ENCODE measurements at places on chromosomes 5 and 9.

GRCh38 chr5:31232273-31232888, 38.9 kb downstream of the CDH6 start:
- peak; percentile 31 for DNase-seq

GRCh38 chr5:89168766-89169165, 285.8 kb upstream of the MEF2C start:
- DNase-seq, result no peak

GRCh38 chr5:44987026-44987425, 178.3 kb downstream of the MRPS30 start:
- DNase-seq, result no peak

DNA sequence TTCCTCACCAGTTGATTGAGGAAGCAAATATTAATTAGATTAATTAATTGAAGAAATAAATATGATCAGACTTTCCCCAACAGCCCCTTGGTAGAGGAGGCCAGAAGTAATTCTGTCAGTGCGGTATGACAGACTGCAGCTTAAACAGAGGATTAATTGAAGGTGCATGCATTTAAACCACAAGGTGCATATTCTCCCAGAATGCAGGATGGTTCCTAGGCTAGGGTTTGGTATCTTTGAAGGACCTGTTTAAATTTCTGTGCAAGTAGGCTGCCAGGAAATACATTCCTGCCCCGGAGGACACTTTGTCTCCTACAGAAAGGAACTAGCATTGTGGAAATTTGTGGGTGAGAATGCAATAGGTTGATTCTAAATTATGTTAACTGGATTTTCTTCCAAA, 50.5 kb upstream of the PALM2AKAP2 start:
- no peak for DNase-seq

DNA sequence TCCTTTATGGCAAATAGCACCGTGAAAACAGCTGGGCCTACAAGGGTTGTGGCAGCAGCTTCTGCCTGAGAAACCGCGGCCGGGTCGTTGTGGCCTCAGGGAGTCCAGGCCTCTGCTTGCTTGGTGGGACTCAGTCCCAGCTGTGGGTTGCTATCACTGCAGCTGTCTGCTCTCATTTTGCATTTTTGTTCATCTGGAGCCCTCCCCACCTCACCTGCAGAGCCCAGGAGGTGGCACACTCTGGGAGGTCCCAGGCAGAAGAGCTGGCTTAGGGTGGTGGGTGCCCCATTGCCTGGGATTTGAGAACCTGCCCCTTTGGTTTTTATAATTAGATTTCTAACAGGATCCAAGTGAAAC, 138.4 kb downstream of the GADD45G start:
- no peak for DNase-seq

- DNase-seq, result no peak
Observed at GRCh38 chr5:160787240-160787639, 64.8 kb downstream of the ATP10B start.

GRCh38 chr5:83589786-83590185, 118.2 kb downstream of the VCAN start:
- DNase-seq, result no peak

- DNase-seq, result no peak
Observed at GRCh38 chr5:132103969-132104391, 30.4 kb downstream of the CSF2 start.

- DNase-seq, result no peak
Observed at GRCh38 chr9:106668534-106668933, 194.4 kb upstream of the ZNF462 start.

GRCh38 chr5:93058309-93058708, 522.7 kb downstream of the NR2F1-AS1 start:
- DNase-seq, result peak; percentile 67

GRCh38 chr9:116447934-116448333, 239.2 kb upstream of the TRIM32 start:
- no peak for DNase-seq

DNA sequence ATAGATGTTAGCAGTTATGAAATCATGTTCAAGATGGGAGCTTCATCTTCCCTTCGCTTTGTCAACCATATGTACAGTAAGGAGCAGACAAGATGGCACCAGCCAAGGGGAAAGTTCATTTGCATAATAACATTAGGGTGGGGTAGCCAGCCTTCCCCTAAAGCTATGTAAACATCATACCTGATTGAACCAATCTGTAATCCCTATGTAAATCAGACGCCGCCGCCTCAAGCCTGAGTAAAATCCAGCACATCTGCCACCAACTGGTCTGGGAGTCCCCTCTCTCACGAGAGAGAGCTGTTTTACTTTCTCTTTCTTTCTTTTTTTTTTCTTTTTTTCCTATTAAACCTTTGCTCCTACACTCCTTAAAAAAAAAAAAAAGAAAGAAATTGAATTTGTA, 30.8 kb upstream of the REEP2 start:
- no peak for DNase-seq

GRCh38 chr5:916441-917293, 24.0 kb downstream of the TRIP13 start:
- DNase-seq, result no peak

DNA sequence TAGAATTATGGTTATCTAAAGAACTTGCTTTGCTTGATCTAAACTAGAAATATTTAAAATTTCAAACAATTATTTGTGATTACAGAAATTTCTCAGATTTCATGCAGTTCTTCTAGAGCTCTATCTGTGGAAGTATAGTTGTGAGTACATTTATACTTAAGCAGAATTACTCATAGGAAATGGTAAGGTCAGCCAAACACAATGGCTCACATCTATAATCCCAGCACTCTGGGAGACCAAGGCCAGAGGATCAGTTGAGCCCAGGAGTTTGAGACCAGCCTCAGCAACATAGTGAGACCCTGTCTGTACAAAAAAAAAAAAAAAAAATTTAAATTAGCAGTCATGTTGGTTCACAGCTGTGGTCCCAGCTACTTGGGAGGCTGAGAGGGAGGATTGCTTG, 71.0 kb downstream of the INVS start:
- no peak for DNase-seq

DNA sequence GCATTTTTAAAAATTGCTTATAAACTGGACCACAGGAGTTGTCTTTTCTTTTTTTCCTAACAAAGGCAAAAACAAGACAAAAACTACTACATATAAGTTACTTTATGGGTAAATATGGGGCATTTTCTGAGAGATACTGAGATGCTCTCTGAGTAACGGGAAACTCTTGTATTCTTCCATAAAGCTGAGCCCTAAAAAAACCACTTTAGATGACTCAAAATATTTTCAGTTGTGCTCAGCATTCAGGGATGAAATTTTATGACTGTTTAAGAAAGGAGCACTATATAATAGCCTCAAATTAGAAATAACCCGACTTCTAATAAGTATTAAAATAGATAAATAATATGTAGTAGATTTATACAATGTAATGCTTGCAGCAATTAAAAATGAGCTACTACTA, 644.5 kb downstream of the KCTD16 start:
- no peak for DNase-seq

DNA sequence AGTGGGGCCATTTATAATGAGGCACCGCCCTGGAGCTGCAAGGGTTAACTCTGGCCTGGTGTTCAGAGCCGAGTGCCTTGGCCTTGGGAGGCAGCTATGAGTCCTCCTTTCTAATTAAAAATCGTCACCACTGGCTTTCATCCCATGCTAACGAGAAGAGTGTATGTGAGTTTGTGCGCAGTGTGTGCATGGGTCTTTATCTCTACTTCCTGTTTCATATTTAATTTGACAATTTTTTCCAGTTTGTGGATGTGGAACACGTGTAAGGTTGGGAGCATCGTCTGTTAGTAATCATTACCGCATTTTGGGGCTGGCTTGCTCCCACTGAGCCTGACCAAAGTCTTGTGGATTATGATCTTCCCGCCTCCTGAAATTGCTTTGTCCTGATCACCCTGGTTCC, 76.4 kb downstream of the NDFIP1 start:
- DNase-seq, result no peak

DNA sequence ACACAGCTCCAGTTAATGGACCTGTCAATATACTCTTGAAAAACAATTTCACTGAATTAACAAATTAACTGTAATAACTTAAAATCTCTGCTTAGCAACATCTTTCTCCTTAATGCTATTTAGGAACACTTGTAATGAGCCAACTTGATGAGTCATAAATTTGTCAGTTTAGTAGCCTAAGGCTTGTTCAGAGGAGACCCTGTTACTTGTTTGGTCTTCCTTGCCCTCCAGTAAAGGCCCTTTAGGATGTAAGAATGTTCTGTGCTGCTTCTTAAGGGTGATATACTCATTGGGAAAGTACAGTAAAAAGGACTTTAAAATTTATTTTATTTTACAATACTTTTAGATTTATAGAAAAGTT, 11.4 kb upstream of the MATR3 start:
- no peak for DNase-seq

DNA sequence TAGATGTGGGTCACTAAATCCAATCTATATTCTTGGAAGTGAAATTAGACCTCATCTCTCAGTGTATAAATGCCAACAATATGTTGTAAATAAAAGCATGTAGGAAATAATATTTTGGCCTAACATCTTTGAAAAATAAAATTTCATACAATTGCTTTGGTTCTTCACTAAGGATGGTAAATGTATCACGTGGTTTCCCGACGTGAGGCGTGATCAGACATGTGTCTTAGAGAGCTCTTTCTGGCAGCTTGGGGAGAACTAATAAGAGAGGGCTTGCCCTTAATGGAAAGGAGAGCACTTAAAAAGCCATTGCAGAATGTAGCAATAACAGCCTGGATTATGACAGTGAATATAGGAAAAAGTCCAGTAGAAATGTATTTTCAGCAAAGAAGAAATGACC, 602.6 kb downstream of the CDH12 start:
- DNase-seq, result no peak

GRCh38 chr9:82192211-82192610, 203.6 kb downstream of the SPATA31D1 start:
- DNase-seq, result no peak

- DNase-seq, result no peak
Observed at GRCh38 chr5:14959399-14960119, 88.0 kb upstream of the ANKH start.

GRCh38 chr9:93134740-93135444, 841 bp upstream of the NINJ1 start:
- DNase-seq, result no peak

DNA sequence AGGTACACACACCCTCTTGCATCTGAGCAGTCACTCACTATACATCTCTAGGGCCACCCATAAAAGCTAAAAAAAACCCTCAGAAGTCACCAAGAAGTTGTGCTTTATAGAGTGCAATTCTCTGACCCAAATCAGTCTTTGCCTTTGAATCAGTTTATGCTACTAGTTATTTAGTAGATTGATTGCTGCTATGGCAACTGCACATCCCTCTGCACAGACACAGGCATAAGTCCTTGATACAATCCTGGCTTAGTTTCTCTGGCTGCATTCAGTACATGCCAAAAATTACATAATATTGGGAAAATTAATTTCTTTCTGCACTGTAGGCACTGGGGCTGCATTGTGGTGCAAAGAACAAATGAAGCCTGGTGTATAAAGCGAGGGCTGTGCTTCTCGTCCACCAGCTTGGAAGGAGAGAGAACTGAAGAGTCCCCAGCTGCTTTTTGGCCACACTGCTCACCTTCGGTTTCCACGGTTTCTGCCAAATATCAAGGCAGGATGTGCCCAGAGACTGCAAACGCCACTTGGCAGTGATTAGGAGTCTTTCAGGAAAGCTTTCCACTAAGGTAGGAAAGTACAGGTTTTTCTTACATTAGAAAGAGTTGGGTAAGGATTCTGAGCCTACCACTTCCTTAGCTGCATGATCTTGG, 258.4 kb downstream of the ELAVL2 start:
- DNase-seq, result no peak

All from AG09319 (cell line).